EL (cell line): ENCODE measurements at places on chromosomes 13 and 19.

DNA sequence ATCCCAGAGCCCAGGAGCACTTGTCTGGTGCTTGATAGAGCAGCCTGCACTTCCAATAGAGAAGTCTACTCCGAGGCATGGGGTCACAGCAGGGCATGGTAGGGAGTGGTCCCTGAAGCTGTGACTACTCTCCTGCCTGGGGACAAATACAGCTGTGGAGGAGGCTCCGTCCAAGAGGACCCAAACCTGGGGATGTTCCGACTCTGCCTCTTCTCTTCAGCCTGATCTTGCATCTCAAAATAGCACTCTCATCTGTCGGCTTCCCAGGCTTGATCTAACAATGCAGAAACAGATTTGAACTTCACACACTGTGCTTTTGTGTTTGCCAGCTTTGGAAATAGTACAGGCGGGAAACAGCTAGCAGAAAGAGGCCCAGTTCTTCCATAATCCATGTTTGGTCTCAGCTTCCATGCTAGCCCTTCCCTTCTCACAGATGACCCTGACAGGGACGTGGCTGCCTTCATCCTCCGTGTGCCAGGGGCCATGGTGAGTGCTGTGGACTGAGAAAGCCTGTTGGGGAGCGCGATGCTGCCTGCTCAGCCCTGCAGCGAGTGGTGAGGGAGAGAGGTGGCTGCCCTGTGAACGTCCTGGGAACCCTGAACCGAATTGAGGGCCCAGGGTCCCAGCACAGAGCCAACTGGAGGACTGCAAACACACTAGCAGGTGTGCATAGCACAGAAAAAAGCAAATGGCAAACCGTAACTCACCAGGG is 150.3 kb upstream of the GPR12 start:
- no peak for DNase-seq

DNA sequence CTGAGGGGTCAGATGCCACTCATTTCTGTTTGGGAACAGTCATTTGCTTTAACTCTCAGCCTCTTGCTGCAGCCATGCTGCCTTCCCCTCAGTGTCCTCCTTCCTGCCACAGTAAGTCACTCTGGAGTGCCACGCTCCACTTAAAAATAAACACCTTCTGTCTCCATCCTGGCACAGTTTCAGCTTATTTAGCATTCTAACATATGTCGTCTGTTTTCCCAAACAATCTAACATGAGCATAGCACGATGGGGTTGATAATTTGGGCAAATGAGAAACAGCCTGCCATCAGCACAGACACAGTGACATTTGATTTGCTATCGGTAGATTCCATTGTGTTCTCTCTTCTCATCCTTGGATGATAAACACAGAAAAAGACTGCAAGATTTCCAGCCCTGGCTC is 768.6 kb downstream of the UQCRFS1 start:
- DNase-seq, result no peak

DNA sequence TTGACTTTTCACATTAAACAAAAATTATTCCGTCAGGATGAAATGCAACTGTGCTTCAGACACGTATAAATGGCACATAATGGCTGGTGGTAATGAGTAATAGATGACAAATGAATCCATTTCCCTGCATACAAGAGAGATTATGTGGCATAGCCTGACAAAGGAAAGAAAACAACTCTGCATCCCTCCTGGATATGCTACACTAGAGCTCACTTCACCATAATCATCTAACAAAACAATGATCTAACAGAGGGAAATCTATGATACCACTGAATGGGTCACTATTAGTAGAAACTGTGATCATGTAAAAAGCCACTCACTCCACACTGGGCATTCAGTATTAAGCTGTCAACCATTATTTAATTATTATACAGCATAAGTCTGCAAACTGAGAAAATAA is 1498.4 kb downstream of the EFNB2 start:
- peak; percentile 38 for DNase-seq

GRCh38 chr19:37980419-37981170 is 73.6 kb downstream of the SIPA1L3 start:
- DNase-seq, result no peak

GRCh38 chr13:43544631-43545030 is 242.1 kb downstream of the ENOX1 start:
- no peak for DNase-seq

DNA sequence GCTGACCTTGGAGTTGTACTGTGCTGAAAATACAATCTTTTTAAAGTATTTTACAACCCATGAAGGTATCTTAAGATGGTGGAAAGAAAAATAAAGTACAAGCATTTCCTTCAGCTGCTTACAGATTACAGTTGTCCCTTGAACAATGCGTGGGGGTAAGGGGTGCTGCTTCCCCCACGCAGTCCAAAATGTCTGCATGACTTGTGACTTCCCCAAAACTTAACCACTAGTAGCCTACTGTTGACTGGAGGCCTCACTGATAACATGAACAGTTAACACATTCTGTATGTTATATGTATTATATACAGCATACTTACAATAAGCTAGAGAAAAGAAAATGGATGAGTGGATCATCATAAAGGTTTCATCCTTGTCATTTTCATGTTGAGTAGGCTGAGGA is 45.3 kb upstream of the ZNF599 start:
- no peak for DNase-seq

- no peak for DNase-seq
These were observed 77.0 kb downstream of the ZNF536 start for GRCh38 chr19:30449078-30449590.

- DNase-seq, result peak; percentile 60
These were observed 11.3 kb upstream of the ZBTB7A start for GRCh38 chr19:4077800-4078684.

GRCh38 chr19:42042455-42043170 is 27.4 kb downstream of the GRIK5 start:
- no peak for DNase-seq

DNA sequence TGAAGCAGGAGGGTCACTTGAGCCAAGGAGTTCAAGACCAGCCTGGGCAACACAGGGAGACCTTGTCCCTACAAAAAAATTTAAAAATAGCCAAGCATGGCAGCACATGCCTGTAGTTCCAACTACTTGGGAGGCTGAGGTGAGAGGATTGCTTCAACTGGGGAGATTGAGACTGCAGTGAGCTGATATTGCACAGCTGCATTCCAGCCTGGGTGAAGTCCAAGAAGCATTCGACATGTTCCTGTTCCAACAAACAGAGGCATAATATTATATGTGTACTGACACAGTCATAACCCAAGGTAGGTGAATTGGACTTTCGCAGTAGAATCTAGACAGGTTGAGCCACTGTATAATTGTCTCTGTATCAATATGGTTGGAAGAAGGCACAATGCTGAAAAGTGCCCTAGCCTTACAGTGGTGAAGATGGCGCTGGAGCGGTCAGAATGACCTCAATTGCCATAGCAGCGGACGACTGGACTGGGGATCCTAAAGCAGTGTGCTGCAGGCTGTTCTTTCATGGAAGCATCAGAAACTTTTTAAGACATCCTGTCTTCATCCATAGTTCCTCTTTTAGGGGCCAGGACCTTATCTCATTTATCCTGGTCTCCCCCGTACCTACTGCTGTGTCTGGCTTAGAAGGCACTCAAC is 112.0 kb upstream of the CLDN10 start:
- no peak for DNase-seq

DNA sequence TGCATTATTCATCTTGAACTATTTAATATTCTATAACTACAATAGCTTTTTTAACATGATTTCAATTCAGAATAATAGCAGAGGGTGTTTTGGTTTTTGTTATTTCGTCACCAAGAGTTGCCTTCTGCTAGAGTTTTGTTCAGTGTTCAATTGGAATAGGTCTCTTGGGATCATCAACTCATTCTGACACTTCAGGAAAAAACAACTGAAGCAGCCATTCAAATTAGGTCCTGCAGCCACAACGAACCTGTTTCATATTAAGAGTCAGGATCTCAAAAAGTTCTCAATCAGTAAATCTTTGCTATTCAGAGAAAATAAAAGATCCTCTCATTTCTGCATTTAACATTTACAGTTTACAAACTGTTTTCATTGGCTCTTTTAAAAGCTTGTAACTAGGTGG is 2.4 kb upstream of the CHAMP1 start:
- DNase-seq, result no peak

DNA sequence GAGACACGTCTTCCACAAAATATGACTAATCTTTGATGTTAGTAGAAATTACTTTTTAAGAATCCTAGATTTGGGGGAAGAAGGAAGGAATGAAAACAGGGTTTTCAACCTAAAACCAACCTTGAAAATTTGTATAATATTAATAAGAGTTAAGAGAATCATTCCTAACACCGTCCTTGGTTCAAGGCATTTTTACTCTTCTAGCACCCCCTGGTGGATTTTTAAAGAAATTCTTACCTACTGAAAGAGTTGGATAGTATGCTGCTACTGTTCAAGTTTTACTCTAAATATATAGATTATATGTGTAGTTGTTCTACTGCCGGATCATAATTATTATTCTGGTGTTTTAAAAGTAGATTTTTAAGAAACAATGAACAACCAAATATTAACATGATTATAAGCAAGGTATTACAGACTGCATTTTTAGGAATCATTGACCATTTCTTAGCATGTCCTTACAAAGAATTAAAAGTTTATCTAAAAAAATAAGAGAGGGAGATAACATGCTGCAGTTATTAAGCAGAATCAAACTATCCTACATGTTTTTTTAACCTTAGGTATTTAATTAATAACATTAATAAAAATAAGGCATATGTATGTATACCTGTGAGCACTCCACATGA is 7.4 kb upstream of the SLITRK6 start:
- DNase-seq, result peak; percentile 55

- DNase-seq, result no peak
These were observed 4.2 kb upstream of the PRODH2 start for GRCh38 chr19:35816846-35817245.
